Naive thymus-derived CD4-positive, alpha-beta T cell (primary cell): ENCODE measurements at places on chromosomes 4 and X. TPM values are rescaled to one million over a fixed set of nuclear protein-coding genes. Genes with fewer than 3 reads are reported as not detected.

The USO1 gene
- total RNA-seq, result 30.4 TPM

The UPF3B gene
- total RNA-seq, result 11.3 TPM

The GLRB gene
- not detected for total RNA-seq

The YIPF6 gene
- total RNA-seq, result 15.1 and 19.5 TPM in 2 replicates

The ADGRL3 gene
- total RNA-seq, result not detected

The ADAM29 gene
- not detected in 2 replicates for total RNA-seq

The HTN1 gene
- total RNA-seq, result not detected

The TMEM35A gene
- total RNA-seq, result not detected

DNA sequence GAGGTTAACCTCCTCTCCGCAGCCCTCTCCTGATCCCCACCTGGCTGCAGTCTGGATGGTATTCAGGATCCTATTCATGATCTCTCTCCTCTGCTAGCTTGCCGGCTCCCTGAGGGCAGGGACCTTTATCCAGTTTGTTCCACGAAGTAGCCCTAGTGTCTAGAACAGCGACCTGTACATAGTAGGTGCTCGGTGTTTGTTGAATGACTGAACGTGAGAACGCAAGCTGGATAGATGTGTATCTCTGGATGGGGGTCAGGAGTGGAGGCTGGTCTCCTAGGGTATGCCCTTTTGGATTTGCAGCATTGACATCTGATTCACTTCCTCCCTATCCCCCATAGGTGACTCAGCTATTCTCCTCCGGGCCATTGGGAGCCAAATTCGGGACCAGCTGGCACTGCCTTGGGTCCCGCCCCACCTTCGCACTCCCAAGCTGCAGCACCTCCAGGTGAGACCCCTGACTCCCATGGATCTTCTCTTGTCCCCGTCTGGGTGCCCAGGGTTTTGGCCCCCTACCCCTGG, 7.3 kb downstream of the CCDC22 start:
- no peak for DNase-seq
- no peak overlapping the region for H3K27ac ChIP-seq
- peaks cover 59% of the 10 kb centered on the region for H3K36me3 ChIP-seq
- H3K4me3 ChIP-seq, result no peak overlapping the region
- H3K4me1 ChIP-seq, result no peaks in the 10 kb centered on the region

- DNase-seq, result no peak
- no peak overlapping the region for H3K27ac ChIP-seq
- no peaks in the 10 kb centered on the region for H3K36me3 ChIP-seq
- no peaks in the 10 kb centered on the region for H3K27me3 ChIP-seq
Observed at GRCh38 chr4:91330555-91331137, 973.1 kb upstream of the GRID2 start.

DNA sequence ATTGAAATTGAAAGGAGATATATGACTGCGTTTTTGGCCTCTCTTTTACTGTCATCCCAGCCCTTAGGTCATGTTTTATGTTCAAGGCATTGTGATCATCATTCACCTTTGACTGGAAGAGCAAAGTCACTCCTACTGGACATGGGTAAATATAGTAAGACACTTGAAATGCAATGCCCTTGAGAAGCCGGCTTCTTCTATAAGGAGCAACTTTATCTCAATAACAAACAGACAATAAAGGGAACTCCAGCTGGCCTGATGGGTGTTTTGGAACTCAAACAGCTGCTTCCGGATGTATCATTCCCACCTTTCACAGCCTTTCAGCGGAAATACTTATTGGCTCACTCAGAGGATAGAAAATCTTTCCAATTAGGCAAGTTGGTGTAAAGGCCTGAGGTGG, 65.1 kb upstream of the C4orf54 start:
- H3K27ac ChIP-seq, result no peak overlapping the region
- no peak overlapping the region for H3K4me3 ChIP-seq
- no peaks in the 10 kb centered on the region for H3K27me3 ChIP-seq
- no peak for DNase-seq

DNA sequence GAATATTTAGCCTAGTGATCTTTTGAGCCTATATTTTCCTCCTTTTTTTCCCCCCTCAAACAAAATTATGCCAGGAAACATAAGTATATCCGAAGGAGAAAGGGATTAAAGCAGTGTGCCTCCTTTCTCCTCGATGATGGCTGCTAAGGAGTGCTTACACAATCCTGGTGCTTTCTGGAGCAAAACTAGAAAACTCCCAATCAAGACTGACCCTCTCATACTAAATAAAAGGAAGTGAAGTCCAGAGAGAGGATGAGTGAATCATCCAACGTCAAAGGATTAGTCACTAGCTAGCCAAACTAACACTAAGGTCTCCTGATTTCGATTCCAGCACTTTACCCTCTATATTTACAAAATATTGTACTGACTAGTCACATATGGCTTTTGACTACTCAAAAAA, 146.8 kb downstream of the PPP3CA start:
- H3K4me3 ChIP-seq, result no peak overlapping the region
- H3K4me1 ChIP-seq, result peaks cover 3% of the 10 kb centered on the region
- H3K36me3 ChIP-seq, result no peaks in the 10 kb centered on the region
- H3K27me3 ChIP-seq, result no peaks in the 10 kb centered on the region
- DNase-seq, result no peak
- H3K27ac ChIP-seq, result no peak overlapping the region

DNA sequence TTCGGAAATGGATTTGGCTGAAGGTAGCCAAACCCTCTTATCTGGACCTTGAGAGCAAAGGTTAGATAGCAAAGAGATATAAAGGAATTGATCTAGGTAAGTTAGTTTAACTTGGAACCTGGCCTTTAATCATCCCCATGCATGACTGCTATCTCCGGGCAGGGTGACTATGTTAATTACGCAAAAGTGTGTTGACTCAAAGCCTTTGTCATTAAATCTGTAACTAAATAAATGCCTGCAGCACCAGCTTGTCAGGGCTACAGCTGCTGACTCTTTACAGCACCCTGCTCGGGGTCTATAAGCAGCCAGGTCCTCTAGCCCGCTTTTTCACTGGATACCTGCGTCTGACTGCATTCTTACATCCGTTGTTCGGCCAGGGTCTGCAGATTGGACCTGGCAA, 201.7 kb downstream of the TBCK start:
- H3K27me3 ChIP-seq, result no peaks in the 10 kb centered on the region
- no peak for DNase-seq
- no peak overlapping the region for H3K4me3 ChIP-seq
- no peaks in the 10 kb centered on the region for H3K4me1 ChIP-seq
- no peak overlapping the region for H3K27ac ChIP-seq

GRCh38 chrX:5638572-5638971, 590.1 kb downstream of the NLGN4X start:
- no peak overlapping the region for H3K4me3 ChIP-seq
- no peaks in the 10 kb centered on the region for H3K27me3 ChIP-seq
- no peaks in the 10 kb centered on the region for H3K4me1 ChIP-seq
- H3K36me3 ChIP-seq, result no peaks in the 10 kb centered on the region

DNA sequence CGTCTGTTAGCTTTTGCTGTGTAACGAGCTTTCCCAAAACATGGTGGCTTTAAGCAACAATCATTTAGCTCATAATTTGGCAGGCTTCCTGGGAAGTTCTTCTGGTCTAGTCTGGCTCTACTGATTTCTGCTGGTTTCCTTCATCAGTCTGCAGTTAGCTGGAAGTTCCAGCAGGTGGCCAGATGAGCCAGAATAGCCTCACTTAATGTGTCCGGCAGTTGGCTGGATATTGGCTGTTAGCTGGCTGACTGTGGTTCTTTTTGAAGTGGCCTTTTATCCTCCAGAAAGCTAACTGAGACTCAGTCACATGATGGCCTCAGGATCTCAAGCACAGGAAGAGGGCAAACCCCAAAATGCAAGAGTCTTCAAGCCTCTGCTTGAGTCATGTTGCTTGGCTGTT, 34.9 kb downstream of the FTHL17 start:
- H3K4me3 ChIP-seq, result no peak overlapping the region
- H3K4me1 ChIP-seq, result no peaks in the 10 kb centered on the region
- H3K27ac ChIP-seq, result no peak overlapping the region
- DNase-seq, result no peak

- no peak overlapping the region for H3K27ac ChIP-seq
- no peaks in the 10 kb centered on the region for H3K4me1 ChIP-seq
- no peaks in the 10 kb centered on the region for H3K36me3 ChIP-seq
- no peak for DNase-seq
- no peaks in the 10 kb centered on the region for H3K27me3 ChIP-seq
Observed at GRCh38 chrX:132373610-132374009, 115.2 kb downstream of the MBNL3 start.

DNA sequence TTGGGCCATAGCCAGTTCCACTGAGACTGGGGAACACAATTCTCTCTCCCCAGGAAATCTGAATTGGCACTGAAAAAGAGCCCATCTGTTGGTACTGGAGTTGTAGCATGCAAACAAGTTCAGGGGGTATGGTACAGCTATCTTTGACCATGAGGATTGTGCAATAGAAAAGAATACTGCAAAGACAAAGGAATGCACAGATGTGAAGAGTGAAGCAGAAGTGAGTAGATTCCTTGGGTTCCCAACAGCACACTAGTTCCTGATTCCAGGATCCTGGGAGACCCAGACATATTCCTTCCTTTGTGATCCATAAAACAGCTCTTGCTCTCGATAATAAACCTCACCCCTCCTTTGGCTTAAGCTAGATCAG, 43.3 kb upstream of the CTAG2 start:
- DNase-seq, result no peak
- H3K4me1 ChIP-seq, result no peaks in the 10 kb centered on the region
- H3K4me3 ChIP-seq, result no peak overlapping the region
- peaks cover 4% of the 10 kb centered on the region for H3K36me3 ChIP-seq
- H3K27me3 ChIP-seq, result no peaks in the 10 kb centered on the region
- H3K27ac ChIP-seq, result no peak overlapping the region

- no peak for DNase-seq
- H3K4me1 ChIP-seq, result no peaks in the 10 kb centered on the region
- no peaks in the 10 kb centered on the region for H3K27me3 ChIP-seq
Observed at GRCh38 chrX:96403446-96403845, 281.2 kb upstream of the DIAPH2 start.

DNA sequence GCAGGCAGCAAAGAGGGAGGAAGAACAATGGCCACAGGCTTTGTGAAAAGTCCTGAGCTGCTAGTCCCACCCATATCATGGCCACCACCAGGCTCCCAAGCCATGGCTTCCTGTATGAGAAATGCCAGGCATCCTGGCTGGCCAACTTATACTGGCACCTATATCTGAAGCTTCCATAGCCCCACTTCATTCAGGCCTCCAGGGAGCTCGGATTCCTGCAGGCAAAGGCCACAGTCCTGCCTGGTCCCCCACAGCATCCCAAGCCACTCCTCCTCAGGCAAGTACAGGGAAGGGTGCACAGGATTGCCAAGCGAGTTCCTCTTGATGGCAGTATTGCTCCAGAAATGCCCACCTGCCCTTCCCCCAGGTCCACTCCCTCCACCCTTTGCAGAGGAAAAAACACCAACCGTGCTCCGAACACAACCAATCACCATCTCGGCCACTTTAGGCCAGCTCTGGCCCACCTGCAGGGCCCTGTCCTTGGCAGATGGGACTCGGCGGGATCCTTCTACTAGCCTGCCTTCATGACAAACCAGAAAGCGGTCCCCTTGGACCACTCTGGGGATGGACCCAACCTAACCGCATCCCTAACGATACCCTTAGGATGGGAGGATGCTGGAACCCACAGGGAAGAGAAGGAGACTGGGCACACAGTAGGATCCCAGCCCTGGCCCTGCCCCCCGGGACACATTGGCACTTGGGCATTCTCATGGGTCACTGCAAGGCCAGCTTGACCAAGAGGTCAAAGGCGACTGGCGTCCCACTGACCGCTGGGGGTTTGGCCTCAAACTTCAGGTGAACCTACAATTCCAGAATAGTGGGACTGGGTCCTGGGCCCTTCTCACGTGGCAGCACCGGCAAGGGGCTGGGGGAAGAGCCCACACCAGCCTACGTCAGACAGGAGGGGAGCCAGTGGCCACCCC, 220.4 kb upstream of the AGTR2 start:
- H3K36me3 ChIP-seq, result no peaks in the 10 kb centered on the region
- no peak for DNase-seq
- no peak overlapping the region for H3K4me3 ChIP-seq

DNA sequence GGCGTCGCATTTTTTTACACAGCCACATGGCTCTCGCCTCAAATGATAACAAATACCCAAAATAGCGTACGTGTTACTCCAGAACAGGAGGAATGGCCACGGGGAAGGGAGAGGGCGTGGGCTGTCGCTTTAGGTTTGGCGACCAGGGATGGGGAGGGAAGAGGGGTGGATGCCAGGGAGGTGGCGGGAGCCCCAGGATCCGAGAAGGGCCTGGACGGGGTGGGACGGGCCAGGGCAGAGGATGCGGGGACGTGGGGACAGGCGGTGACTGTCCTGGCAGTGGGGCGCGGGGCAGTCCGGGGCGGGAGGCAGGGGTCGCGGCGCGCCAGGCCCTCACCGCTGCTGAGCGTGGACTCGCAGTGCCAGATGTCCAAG, 631 bp downstream of the TMEM47 start:
- no peak overlapping the region for H3K27ac ChIP-seq
- H3K4me3 ChIP-seq, result no peak overlapping the region
- no peaks in the 10 kb centered on the region for H3K27me3 ChIP-seq
- no peaks in the 10 kb centered on the region for H3K4me1 ChIP-seq
- no peaks in the 10 kb centered on the region for H3K36me3 ChIP-seq

DNA sequence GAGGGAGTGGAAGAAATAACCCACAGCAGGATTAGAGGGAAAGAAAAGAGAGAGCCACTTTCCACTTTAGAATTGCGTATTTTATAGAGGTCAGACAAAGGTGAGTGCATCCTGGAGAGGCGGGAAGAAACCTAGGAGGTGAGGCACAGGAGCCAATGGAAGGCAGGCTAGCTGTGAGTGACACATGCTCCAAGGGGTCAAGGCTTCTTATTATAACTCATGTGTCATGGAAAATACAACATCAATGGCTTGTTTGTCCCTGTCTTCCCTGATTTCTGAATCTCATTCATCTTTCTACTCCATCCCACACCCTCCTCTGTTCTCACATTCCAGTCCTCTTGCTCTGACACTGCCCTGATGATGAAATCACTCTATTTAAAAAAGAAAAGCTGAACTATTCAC, 14.4 kb downstream of the ANXA3 start:
- H3K4me1 ChIP-seq, result no peaks in the 10 kb centered on the region
- no peak overlapping the region for H3K27ac ChIP-seq
- no peaks in the 10 kb centered on the region for H3K27me3 ChIP-seq
- no peak for DNase-seq
- no peaks in the 10 kb centered on the region for H3K36me3 ChIP-seq

GRCh38 chr4:186624951-186625350, 69.6 kb upstream of the MTNR1A start:
- H3K4me1 ChIP-seq, result no peaks in the 10 kb centered on the region
- no peak overlapping the region for H3K4me3 ChIP-seq
- no peak for DNase-seq
- H3K27ac ChIP-seq, result no peak overlapping the region

GRCh38 chrX:71056867-71057266, 11.3 kb downstream of the SNX12 start:
- H3K27me3 ChIP-seq, result no peaks in the 10 kb centered on the region
- no peaks in the 10 kb centered on the region for H3K36me3 ChIP-seq
- DNase-seq, result no peak
- H3K27ac ChIP-seq, result no peak overlapping the region
